ENCODE measurements at places on chromosomes 12 and 14.

- no peak for DNase-seq
These were observed 11.7 kb upstream of the KCNA5 start for GRCh38 chr12:5031958-5032357.

- no peak for DNase-seq
These were observed 19.5 kb upstream of the MGST1 start for GRCh38 chr12:16327963-16328362.

- DNase-seq = no peak
These were observed 48.2 kb downstream of the FOXN3 start for GRCh38 chr14:89368490-89369477.

DNA sequence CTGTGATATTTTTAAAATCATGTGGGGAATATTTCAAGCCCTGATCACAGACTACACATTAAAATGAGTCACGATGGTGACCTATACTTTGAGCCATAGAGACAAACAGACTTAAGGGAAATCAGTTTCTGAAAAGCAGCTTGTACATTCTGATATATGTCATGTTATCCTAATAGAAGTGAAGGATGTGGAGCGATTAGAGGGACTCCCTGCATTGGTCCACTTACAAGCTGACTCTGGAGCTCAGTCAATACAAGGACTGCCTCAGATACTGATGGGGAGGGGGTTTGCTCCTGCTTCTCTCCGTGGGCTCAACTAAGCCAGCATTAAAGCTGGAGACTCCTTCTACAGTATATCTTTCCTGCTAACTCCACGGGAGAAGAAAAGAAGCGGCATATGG is 173.5 kb downstream of the ALG10B start:
- DNase-seq = no peak

GRCh38 chr14:60736494-60736893 is 1.9 kb downstream of the MNAT1 start:
- no peak for DNase-seq

DNA sequence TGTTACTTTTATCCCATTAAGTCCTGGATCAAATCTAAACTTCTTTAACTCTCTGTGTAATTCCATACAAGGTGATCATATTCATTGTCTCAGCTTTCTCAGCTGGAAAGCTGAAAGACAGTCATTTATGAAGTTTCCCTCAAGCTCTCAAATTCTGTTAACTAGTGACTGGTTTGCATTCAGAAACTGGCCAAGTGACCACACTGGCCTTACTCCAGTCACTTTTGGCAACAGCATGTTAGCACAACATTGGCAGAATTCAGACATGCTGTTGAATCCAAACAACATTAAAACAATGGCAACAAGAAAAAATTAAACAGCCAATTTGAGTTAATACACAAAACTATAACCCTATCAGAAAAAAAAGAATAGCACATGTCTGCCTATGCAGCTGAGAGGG is 343.3 kb downstream of the MDGA2 start:
- DNase-seq = no peak

DNA sequence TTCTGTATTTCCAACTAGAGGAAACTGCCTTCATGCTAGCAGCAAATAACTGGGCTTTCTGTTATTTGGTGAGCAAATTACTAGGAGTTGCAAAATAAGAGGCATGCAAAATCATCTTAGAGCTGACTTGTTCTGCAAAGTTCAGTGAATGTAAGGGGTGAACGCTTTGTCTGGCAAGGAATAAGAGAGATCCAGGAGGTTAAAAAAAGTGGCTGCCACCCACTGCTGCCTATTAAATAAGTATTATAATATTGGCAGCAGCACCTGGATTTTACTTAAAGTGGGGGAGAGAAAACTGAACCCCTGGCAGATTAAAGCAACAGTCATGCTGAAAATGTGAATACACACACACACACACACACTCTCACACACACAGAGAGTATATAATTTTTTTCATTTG is 557.0 kb downstream of the FLRT2 start:
- DNase-seq = no peak

DNA sequence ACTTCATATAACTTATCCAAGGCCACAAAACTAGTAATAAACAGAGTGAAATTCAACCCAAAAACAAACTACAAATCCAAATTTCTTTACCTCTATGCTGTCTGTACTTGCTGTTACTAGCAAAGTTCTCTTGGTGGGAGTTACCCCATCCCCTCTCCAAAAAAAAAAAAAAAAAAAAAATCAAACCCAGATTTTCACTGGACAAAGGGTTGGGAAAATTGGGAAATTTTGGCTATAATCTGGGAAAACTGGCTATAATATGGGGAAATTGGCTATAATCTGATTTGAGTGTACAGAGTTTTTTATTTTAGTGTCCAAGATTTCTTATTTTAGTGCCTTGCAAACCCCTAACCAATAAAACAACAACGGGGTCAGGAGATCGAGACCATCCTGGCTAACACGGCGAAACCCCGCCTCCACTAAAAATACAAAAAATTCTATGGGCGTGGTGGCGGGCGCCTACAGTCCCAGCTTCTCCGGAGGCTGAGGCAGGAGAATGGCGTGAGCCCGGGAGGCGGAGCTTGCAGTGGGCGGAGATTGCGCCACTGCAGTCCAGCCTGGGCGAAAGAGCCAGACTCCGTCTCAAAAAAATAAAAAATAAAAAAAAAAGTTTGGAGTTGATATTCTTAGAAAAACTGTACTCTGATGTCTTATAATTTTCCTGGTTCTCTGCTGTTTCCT is 148.4 kb downstream of the CHST11 start:
- no peak for DNase-seq

DNA sequence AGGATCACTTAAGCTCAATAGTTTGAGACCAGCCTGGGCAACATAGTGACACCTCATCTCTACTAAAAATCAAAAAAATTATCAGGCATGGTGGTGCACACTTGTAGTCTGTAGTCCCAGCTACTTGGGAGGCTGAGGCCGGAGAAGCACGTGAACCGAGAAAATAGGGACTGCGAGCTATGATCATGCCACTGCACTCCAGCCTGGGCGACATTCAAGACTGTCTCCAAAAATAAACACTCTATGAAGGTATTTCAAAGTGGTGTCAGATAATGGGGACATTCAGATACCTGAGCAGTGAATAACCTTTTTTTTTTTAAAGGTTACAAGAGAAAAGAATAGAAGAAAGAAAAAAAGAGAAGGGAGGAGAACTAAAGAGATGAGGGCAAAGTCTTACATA is 98.1 kb downstream of the MED13L start:
- no peak for DNase-seq

DNA sequence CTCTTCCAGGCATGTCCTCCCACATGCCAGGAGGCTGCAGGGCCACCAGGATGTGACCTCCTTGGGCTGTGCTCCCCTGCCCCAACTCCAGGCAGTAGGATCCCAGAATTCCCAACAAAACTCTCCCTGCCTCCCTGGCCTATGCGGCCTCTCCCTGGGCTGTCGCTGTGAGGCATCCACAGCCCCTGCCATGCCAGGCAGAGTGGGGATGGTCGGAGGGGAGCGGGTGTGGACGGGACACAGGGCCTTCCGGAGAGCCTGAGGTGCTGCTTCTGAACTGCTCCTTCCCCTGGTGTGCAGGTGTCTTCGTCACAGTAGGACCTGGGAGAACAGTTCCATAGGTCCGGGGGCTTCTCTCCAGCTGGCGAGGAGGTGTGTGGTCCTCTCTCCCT is 18.3 kb downstream of the GPR132 start:
- DNase-seq = no peak

DNA sequence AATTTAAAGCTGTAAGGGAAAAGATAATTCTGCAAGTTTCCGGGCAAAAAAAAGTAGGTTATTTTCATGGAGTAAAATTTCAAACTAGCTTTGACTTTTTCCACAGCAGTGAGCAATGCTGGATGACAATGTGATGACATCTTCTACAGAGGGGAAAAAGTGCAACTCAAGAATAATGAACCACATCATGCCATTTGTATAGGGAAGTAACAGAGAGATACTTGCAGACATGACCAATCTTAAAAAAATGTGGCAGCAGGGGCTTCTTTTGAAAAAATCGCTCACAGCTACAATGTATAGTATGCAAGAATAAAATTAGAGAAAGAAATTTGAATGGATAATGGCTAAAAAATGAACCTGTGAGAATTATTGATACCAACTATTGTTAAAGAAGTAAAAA is 115.5 kb downstream of the DHRS2 start:
- no peak for DNase-seq

DNA sequence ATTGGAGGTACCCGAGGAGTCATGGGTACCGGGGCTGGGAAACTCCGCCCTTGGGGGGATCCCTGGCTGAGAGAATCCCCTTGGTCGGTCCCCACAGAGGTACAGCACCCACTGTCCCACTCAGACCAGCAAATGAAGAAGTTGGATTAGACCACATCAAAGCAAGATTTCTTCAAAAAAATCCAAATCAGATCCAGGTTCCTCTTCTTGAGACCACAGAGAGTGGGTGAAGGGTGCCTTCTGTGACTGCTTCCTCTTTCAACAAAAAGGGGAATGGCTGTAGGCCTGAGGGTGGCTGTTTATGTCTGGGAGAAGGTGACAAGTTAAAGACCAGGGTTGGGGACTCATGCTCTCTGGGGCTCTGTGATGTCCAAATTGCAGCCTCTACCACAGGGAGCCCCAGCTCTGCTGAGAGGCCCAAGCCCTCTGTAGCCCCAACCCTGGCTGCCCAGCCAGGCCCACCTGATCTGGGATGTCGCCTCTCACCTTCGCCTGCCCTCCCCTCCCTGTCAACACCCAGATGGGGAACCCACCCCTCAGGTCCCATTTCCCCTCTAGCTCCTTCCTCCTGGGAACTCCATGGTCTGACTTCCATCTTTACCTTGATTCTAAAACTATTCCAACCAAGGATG is 50.9 kb downstream of the ZFP36L1 start:
- DNase-seq = no peak

- DNase-seq = no peak
These were observed 2.8 kb upstream of the A2ML1 start for GRCh38 chr12:8819666-8819980.

DNA sequence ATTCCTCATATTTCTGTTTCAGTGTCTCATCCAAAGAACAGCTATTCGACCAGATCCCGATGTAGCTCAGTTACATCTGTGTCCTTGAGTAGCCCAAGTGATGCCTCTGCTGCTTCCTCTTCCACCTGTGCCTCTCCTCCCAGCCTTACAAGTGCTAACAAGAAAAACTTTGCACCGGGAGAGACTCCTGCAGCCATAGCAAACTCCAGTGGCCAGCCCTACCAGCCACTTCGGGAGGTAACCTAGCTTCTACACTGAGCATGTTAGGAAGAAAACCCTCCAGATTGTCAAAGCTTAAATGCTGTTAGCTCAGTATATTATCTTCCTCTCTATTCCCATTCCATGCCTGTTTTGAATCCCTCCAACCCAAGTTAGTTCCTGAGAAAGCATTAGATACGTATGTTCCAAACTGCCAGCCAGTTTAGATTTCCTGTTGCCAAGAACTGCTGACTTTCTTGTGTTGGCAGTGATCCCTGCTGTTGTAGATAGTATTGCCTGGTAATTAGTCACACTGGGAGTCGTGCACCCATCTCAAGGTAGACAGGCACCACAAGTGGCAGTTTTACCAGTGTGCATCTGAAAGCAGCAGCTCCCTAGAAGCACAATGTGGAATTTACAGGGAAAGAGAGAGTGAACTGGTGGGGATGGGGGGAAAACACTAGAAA is 14.0 kb upstream of the KCNH3 start:
- no peak for DNase-seq

- DNase-seq = no peak
These were observed 115.0 kb upstream of the RPH3A start for GRCh38 chr12:112676507-112676906.

DNA sequence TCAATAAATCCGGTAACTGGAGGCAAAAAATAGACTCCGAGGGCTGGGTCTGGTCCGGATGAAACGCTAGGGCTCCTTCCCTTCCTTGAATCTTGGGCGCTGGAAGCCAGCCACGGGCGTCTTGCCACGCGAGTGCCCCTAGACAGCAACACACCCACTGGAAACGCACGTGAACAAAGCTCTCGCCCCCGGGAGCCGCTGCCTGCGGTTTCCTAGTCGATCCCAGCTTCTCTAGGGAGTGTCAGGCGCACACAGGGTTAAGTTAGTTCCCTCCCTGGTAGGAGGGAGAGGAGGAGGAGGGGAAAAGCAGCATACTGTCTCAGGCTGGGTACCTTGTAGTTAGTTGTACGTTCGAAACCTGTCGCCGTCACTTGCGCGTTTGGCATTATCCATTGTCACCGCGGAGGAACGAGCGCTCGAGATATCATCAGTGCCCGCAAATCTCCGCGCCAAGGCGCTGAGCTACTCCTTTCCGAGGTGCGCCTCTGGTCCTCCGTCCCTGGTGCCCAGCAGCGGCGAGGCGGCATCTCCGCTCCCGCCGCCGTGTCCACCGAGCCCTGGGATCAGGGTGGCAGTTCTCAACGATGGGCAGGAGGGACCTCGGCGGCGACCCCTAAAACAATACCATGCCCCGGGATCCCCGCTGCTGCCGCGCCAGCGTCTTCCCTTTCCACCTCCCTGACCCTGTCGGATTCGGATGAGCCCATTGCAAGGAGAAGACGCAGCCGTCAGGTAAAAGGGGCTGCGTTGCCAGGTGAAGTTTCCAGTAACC is at the start of gene FLRT2:
Gene FLRT2, plus strand, starts transcription at position 342 of the 772 bp plus-strand sequence. CDS start 91,371 bp downstream, outside the sequence.
- no peak for DNase-seq

DNA sequence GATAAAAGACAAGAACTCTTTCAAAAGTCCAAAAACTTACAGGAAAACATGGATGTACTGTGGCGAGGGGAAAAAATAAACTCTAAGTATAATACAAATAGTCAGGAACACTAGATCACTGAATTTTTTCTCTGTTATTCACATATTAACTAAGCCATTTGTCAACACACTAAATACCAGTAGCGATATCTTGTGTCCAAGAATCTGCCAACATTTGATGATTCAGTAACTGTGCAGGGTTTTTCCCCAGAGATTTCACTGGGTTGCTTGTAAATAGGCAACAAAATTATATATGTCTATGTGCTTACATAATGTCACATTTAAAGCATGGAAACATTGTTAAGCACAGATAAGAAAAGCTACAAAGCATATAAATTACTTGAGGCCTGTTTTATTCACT is 205.9 kb downstream of the KIF21A start:
- DNase-seq = no peak

GRCh38 chr12:93403988-93404803 is 26.5 kb downstream of the NUDT4 start:
- DNase-seq = no peak

DNA sequence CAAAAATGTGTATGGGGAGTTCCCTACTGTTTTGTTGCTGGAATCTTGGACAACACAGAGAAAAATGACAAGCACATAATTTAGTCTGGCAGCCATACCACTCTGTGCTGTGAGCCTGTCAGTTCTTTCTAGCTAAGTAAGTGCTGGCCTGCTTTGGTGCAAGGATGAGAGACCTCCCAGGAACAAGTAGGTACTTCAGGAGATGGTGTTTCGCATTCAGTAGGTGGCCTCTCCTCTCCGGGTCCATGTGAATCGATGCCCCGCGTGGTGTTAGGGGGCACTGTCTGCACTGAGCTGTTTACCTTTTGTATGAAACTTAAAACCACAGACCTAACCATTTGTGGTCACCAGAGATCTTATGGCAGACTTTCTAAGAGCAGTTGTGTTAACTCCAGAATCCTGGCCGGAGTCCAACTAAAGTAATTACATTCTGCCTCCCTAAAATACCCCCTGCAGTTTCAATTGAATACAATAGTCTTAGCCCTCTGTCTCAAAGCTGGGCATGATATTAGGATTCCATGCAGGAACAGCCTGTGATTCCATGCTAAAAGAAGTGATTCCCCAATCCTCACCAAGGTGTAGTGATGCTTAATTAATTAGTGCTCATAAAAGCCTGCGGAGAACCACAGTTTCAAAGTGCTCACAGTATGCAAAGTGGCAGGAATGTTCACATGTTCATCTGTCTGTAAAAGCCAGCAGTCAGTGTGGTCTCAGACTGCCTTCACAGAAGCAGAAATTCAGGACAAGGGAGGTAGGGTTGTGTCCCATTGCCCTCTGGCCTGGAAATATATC is 64.2 kb downstream of the LLPH start:
- no peak for DNase-seq

- no peak for DNase-seq
These were observed 1.7 kb upstream of the GPR68 start for GRCh38 chr14:91246051-91246852.

Data from stimulated activated CD8-positive, alpha-beta memory T cell treated with anti-CD3 and anti-CD28 coated beads, Interleukin-2, amount 100 ng/mL, for 1 hour (primary cell).